ENCODE measurements at places on chromosomes 2 and 18.

DNA sequence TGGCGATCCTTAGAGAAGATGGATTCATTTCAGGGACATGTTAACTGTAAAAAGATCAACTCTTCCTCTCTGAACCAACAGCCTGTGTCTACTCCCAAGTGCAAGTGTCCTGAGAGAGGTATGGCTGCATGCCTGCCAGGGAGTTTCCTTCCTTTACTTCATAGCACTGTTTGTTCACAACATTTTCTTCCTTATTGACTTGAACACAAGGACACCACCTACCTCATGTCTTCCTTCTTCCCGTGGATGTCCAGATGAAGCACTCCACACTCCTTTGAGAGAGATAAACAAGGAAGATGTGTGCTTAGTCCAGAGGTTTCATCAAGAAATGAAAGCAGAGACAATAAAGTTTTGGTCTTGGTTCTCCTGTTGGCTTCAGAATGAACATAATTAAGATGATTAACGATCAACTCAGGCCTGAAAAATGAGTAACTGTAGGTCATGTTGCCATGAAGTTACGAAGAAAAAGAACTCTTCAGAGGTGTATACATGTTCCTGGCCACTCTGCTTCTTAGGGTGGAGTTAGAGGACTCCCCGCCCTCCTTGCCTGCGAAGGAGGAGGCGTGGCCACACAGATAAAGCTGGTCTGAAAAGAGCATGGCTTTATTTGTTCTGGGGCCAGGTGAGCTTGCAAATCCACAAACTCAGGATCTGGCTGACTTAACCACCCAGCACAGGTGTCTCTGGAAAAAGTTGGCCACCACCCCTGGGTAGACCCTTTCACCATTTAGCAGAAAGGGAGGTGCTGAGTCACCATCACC is 155.0 kb upstream of the KCTD1 start:
- no peak for DNase-seq

GRCh38 chr18:63879709-63880108 is 7.8 kb upstream of the SERPINB2 start:
- DNase-seq, result no peak

- DNase-seq, result no peak
Observed at GRCh38 chr18:63192126-63192884, 127.3 kb downstream of the BCL2 start.

DNA sequence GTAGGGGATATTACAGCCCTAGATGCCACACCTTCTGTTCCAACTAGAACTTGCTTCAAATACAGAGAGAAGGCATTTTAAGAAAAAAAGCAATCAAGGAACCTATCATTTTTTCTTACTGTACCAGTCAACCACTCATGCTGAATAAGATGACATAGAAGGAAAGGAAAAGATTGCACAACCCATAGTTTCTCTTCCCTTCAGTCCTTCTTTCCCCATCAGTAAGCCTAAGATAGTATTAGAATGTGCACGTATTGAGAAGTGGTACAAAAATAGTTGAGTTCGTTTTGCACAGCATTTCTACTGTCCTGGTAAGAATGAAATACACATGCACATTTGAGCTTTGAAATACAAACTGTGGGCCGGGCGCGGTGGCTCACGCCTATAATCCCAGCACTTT is 27.0 kb upstream of the HK2 start:
- DNase-seq, result no peak

DNA sequence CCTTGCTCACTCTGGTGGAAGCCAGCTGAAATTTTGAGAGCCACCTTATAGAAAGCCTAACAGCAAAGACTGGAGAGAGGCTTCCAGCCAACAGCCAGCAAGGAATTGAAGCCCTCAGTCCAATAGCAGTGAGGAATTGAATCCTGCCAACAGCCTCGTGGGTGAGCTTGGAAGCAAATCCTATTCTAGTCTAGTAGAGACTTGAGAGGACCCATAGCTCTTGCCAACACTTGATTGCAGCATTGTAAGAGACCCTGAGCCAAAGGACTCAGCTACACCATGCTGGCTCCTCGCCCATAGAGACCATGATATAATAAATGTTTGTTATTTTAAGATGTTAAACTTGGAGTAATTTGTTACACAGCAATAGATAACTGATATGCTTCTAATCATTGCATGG is 403.0 kb upstream of the TNP1 start:
- DNase-seq, result no peak

Data from stimulated activated CD4-positive, alpha-beta T cell treated with anti-CD3 and anti-CD28 coated beads, Interleukin-1b, Interleukin-23, amount 100 ng/mL, for 48 hours (primary cell).